CD4-positive, alpha-beta T cell treated with Interleukin-6 at 100 ng/mL for 8 hours (primary cell): ENCODE measurements at places on chromosomes 11 and 22.

DNA sequence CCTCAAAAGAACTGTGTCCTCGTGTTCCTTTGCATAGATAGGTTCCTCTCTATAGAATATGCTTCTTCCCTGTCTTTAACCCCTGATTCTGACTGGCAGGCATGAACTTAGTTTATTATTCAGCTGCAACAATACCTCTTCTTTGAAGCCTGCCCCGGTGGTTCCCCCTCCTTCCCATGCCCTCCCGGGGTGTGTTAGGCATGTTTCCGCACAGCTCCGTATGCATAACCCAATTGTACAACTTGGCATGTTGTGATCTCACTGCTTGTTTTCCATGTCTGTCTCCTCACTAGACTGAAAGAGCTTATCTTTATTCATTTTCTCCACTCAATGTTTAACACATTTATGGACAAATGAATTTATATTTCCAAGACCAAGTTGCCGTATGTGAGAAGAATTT, 72.6 kb downstream of the DEPDC5 start:
- no peak for DNase-seq

DNA sequence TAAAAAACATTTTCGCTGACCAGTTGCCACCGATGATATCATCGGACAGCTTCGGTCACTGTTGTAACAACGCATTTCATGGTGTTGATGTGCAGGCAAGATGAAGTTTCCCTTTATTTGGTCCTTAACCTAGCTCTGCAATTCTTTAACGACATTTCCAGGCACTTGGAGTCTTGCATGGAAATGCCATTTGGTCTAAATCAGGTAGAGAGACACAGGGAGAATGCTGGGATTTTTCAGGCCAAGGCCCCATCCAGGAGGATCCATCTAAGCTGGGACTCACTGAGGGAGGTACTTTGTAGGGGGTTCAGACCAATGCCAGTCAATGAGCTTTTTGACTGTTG, 121.5 kb upstream of the RCN1 start:
- DNase-seq, result no peak

GRCh38 chr11:59615120-59615636, 396 bp downstream of the OSBP start:
- DNase-seq, result peak; percentile 58

DNA sequence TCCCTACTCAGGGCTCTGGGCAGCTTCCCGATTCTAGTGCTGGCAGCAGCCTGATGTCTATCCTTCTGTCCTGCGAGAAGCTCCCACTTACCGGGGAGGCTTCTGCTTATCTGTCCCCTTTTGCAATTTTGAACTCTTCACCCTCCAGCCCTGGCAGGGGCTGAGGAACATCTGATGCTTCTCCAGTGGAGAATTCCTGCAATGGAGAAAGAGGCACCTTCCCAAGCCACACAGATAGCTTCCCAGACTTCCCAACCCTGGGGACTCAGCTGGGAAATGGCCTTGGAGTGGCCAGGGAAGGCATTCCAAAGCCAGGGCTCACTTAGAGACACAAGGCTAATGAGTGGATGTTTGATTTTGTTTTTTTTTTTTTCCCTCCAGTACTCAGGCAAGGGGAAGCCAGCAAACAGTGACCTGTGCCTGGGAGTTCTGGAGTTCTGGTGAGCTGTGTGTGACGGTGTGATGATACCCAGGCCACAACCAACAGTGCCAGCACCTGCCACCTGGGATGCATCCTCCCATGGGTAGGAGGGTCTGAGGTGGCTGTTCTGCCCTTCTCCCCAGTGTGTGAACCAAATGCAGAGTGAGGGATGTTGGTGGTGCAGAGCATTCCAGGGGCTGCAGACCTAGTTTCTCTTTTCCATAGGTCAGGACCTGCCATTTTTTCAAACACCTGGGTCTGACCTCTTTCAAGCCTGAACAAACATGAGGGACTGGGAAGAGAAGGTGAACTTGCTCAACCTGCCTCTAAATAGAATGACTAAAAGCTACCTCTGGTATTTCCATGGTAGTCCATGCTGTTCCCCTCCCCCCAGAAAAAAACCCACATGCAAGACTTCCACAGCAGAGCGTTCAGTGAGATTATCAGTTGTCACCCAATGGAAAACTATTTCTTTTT, 95.1 kb downstream of the CCDC81 start:
- DNase-seq, result no peak

GRCh38 chr11:59186130-59186594, 14.2 kb downstream of the DTX4 start:
- DNase-seq, result peak; percentile 45

GRCh38 chr22:44037519-44038375, 13.6 kb downstream of the PARVB start:
- no peak for DNase-seq

DNA sequence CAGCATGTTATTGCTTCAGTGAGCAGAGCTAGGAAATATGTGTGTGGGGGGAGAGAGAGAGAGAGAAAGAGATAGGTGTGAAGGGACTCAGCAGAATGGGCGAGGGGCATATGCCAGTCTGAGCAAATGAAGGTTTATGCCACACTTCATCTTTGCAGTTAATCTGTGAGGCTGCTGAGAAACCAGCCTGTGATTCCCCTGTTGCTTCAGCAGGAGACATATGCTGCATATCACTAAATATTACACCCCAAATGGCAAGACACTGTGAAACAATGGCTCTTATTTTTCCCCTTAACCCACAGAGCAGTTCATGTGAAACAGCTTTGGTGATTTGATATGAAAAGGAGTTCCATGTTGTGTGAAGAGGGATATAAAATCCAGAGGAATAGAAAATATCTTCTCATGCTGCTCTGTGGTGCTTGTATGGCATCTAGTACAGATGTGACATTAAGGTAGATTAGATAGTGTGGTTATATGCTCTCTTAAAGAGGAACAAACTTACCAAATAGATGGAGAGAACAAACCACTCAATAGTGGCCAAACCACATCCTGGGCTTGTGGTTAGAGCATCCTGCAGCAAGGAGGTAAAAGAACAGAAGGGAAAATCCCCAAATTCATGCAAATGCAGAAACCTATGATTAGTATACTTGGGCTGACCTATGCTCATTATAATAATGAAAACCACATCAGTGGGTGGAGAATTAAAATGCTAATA, 864.2 kb downstream of the FAM181B start:
- peak; percentile 88 for DNase-seq

GRCh38 chr11:11414996-11415395, 61.9 kb upstream of the CSNK2A3 start:
- DNase-seq, result no peak

DNA sequence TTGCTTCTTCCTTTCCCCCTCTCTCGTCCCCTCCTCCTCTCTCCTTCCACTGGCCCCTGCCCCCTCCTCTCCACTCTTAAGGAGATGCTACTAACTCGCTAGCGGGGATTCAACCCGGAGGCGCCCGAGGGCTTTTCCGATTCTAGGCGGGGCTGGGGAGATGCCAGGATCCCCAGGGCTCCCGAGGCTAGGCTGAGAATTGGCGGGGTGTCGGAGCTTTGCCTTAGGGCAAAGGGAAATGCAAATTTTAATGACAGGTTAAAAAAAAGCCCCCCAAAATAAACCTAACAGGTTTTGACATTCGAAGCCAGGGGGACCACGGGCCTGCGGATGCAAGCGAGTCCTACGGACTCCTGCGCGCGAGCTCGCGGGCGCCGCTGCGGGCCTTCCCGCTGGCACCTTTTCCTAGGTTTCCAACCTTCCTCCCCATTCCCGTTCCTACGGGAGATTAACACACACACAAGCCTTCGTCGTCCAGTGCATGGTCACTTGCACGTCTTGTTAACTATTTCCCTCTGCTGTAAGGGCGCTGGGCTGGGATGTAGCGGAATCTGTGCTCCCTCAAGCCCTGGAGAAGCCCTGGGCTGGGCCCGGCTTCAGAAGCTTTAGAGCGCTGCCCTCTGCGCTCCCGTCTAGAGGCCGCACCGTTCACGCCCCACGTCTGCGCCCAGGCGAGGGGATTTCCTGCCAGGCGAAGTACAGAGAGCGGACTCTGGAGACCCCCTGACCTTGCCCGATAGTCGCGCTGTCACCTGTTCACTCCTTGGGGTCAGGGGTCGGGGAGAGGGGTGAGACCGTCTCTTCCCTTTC, 729 bp upstream of the ALX4 start:
- no peak for DNase-seq

DNA sequence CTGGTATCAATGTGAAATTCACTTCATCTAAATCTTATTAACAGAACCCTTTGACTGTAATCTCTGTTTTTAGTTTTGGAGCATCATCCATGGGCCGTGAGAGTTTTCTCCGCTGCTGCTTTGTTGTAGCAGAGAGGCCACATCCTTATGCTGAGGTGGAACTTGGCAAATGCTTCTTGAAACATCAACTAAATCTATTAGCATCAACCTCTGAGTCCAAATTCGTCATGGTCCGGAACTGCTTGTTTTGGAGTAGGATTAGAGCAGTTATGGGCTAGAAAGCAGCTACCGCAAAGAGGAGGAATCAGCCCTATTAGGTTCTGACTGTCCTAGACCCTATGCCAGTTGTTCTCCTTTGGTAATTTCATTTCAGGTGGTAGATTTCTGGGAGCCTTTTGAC, 117.7 kb downstream of the PGR start:
- no peak for DNase-seq

GRCh38 chr11:44335052-44335760, 25.3 kb upstream of the ALX4 start:
- DNase-seq, result no peak

- DNase-seq, result no peak
Observed at GRCh38 chr22:44307509-44308169, 5.1 kb downstream of the SHISAL1 start.

- DNase-seq, result no peak
Observed at GRCh38 chr22:50432131-50432876, 42.5 kb downstream of the SBF1 start.
